NCI-H1417 treated with DMSO at 0.1 percent for 48 hours (cell line): ENCODE measurements at places on chromosomes 7 and 10.

DNA sequence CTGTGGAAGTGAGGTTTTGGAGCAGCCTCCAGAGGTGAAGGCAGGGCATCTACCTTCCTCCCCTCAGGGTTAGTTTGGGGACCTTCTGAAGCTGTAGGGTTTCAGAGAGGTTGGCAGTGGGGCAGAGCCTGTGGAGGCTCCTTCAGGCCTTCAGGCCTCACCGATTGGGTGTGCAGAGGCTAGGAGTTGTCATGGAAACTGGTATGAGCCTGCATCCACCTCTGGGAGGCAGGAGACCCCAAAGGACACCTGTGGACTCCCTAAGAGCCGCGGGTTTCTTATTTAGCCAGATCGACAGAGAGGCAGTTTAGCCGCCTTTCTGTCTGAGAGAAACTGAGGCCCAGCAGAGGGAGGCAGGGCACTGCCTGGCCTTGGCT lies 2.0 kb downstream of the LZTS2 start:
- DNase-seq = no peak

DNA sequence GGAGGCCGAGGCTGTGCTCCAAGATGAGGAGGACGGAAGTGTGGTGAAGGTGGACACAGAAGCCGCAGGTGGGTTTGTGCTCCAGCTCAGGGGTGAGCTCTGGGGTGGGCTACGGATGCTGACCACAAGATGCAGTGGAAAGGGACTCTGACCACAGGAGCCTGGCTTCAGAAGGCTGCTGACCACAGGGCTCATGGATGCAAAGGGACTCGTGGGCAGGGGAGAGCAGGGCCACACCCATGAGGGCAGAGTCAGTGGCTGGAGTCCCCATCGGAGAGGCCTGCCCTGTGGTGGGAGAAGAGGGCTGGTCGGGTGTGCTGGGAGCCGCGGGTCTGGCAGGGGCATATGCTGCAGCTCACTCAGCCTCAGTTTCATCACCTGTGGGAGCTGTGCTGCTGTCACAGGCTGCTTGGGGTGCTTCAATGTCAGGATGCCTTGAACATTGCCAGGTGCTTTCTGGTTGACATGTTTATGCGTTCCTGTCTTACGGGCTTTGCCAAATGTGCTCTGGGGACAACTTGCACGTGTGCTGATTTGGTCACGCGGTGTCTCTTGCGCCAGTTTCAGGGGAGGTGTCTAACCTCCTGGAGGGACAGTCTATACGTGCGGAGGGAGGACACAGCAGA lies 13.7 kb downstream of the SCART1 start:
- no peak for DNase-seq

- no peak for DNase-seq
These were observed 37.7 kb upstream of the ODAD2 start for GRCh38 chr10:28036587-28036986.

DNA sequence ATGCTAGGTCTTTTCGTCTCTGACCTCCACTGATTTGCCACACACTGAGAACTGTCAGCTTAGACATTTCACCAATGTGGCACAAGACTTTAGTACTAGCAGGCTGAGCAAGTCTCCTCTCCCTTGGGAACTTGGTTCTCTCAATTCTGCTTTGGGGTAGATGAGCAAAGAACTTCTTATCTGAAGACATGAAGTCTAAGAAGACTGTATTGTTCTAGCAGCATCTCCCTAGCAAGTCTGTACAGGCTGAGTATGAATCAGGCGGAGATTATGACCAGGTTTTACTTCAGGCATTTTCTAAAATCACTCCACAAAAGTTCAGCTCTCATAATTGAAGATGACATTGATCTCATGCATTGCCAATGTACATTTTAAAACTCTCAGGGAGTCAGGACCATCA lies 23.8 kb upstream of the STN1 start:
- DNase-seq = no peak

DNA sequence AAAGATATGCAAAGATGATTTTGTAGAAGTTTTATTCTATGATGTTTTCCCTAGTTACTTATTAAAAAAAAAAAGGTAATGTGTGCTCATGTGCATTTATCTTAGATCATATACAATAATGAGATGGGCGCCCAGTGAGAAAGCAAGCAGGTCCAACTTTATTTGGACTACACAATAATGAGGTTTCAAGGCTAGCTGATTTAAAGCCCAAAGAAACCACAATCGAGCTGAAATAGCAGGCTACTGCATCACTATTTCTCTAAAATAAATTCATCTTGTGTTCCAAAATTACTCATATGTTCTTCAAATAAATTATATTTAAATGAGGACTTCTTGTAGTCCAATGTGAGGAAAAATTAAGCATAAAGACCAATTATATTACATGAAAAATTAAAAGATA lies 110.1 kb downstream of the JMJD1C start:
- no peak for DNase-seq

DNA sequence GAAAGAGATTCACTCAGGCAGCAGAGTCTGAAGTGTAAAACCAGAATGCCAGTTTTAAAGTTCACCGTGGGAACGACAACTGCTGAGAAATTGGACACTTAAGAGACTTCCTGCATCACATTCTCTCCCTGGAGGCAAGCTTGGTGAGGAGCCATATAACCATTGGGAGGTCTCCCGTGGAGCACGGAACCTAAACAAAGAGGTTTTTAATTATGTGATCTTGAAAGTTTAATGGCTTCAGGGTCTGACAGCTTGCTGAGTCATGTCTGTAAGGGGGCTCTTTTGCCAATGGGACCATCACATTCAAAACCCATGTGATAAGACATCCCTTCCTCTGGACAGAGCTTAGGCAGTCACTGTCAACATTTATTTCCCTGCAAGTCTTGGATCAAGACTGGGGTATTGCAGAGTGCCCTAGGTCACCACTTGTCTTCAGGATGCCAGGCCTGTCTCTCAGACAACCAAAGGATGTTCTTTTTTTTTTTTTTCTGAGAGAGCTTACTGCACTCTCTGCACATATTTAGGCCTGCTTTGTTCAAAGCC lies 674.4 kb downstream of the TYW1 start:
- DNase-seq = no peak

DNA sequence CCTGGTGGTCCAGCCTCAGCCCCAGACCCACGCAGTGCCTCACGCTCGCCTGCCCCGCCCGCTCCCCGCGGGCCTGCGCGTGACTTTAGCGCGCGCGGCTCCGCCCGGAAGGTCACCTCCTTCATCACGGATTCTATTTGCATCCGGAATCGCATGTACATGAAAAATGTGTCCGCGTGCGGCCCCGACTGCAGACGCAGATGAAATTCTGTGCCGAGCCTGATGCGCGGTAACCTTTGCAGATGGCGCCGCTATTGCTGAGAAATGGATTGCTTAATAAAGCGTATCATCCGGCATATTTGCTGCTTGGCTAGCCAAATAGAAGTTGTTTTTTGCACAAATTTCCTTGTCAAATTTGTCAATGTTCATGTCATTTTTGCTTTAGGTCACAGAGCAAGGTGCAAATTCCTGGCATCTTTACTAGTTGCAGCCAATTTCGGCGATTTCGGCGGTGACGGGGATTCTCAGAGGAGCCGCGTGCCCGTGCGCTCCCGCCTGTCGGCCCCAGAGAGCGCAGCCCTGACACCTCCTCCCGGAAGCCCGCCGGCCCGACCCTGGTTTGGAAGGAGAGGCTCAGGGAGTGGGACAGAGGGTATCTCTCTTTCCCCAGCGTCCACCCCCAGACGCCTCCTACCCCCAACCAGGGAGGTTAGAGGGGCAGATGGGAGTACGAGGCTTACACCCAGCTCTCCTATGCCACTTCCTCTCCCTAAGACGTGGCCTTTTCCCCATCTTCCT lies 85.9 kb upstream of the PAX2 start:
- no peak for DNase-seq

DNA sequence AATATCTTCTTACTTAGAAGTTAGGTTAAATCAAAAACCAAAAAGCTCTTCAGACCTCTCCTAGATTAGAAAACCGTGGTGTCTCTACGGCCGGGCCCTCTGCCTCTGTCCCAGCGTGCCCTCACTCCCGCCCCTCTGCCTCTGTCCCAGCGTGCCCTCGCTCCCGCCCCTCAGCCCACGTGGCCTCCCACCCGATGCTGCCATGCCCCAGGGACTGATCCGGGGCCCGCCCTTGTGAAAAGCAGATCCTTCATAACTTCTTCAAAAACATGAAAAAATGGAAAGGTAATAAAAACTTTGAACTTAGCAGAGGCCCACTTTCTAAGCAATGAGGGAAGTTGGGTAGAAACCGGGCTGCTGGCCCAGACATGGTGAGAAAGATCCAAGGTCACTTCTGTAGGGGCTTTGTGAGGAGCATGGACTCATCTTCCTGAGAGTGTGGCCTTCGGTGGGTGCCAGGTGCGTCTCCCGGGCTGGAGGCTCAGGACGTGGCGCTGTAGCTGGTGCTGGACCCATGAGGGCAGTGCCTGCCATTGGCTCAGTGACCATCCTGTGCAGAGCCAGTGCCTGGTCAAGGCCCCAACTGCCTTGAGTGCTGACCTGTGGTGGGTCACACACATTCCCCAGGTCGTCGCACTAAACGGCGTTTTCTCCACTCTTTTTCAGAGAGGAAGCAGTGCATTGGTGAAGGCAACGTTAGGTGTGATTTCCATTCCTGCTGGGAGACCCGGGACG lies 4.9 kb upstream of the DPYSL4 start:
- DNase-seq = no peak

DNA sequence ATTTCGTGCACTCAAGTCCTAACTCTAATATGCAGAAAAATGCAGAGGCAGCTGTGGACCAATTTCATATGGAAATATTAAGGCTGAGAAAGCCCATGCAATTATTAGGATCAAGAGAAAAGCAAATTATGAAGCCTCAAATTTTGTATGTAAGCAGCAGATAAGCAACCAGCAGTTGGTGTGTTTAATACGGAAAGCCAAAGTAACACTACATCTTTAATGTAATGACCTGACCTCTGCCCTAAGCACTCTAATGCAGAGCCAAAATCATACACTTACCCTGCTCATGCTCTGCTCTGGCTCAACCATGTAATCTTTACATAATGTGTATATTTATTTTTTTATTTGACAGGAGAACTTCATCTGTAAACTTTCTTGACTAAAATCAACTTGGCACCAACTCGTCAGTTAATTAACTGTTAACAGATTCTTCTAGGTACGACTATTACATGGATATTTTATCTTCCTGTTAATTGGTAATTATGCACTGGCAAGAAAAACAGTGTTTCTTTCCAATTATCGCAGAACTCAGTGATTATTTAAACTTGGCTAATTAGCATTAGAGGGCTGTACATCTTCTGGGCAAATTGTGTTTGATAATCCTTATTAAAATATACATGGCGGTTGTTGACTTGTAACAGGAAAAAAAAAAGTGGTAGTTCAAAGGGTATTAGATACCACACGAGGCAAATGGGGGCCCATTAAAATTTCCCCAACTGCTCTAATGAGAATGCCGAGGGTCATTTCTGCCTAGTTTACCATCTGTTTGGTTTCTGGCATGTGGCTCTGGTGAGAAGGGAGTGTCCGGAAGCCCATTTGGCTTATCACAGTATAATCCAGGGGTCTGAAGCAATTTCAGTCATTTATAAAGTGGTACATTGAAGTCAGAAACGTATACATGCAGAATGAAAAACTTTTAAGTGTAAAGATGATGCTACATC lies 94.5 kb downstream of the RELN start:
- no peak for DNase-seq

DNA sequence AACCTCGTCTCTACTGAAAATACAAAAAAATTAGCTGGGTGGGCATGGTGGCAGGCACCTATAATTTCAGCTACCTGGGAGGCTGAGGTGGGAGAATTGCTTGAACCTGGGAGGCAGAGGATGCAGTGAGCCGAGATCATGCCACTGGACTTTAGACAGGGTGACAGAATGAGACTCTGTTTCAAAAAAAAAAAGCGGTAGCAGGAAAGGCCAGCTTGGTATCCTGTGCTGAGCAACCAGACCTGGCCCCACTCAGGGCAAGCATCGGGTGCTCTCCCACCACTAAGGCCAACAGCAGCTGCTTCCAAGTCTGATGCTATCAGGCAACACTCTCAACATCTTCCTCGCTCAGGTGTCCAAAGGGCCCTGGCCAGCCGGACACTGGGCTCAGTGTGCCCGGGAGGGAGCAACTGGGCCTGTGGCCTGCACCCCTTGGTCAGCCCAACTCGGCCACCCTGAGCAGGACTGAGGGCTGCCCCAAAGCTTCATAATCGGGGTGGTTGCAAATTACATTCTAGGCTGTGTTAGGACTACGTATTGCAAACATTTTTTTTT lies 44.3 kb upstream of the MSMB start:
- DNase-seq = no peak

GRCh38 chr10:66472156-66472555 lies 453.7 kb upstream of the LRRTM3 start:
- DNase-seq = no peak

- DNase-seq = no peak
These were observed 115.3 kb downstream of the ST7 start for GRCh38 chr7:117068511-117069145.

GRCh38 chr10:58064714-58065528 lies 202.8 kb downstream of the IPMK start:
- no peak for DNase-seq

DNA sequence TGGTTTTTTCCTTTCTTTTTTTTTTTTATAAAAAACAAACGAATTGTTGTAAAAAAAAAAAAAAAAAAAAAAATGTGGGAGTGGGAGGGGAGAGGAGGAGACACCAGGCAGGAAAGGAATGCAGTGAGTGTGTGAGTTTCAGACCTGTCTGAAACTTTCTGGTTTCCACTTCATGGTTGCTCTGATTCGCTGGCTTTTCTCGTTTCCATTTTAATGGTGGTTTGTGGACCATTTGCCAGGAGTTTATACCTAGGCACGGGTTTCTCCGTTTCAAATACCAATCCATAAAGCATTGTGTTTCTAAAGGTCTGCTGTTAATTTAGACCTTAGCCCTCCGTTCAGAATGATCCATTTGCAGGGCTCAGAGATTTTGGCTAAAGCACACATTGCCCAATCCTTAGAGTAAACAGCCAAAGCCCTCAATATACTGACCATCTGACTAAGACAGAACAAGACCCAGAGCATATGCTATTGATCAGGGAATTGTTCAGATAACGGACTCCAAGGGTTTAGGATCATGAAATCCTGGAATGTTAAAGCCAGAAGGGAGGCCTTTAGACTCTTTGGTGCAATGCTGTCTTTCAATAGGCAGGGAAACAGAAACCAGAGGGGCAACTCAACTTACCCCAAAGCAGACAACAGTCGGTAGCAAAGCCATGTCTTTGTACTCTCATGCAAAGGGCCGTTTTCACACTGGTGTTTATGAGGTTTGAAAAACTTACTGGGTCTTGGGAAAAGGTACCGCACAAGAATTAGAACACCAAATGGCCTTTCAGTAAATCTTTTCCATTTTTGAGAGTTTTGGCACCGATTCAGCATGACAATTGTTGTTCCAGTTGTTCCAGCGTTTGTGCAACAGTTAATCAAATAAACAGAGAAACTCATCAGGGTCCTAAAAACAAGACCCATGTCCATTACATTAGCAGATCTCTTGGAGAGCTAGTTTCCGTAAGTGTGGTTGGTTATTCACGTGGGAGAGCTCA lies 94.3 kb upstream of the AGBL3 start:
- DNase-seq = no peak

- no peak for DNase-seq
These were observed 53.0 kb downstream of the CTBP2 start for GRCh38 chr10:125107166-125107949.

- DNase-seq = no peak
These were observed 639 bp downstream of the TSPAN13 start for GRCh38 chr7:16753932-16754855.
